Uterus (tissue), 4 donors: ENCODE measurements at places on chromosomes 13 and 19.
A peak's percentile ranks its signal among the peaks of the same experiment; 100 is the strongest.

- no peak for DNase-seq
Measured at GRCh38 chr13:44363631-44364344, 9.8 kb upstream of the SERP2 start.

DNA sequence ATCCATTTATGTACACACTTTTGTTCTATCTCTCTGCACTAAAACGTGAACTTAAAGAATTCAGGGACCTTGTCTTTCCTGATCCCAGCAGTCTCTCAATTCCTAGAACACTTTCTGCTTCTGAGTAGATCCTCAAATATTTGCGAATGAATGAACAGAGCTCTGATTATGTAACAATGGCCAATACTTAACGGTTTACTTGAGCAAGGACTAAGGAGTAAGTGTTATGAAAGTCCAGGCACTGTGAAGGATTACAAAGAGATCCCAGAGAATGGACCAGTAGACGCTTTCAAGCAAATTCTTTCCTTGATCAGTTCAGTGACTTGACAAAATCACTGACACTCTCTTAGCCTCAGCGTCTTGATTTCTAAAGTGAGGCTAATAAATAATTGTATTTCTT is 514.5 kb upstream of the KLHL1 start:
- no peak for DNase-seq

- no peak for DNase-seq
Measured at GRCh38 chr19:45448887-45449299, 18.9 kb upstream of the FOSB start.

- DNase-seq = no peak
Measured at GRCh38 chr19:30487178-30487577, 115.0 kb downstream of the ZNF536 start.

GRCh38 chr19:40128991-40129390 is 38.2 kb upstream of the ZNF780A start:
- DNase-seq = no peak

DNA sequence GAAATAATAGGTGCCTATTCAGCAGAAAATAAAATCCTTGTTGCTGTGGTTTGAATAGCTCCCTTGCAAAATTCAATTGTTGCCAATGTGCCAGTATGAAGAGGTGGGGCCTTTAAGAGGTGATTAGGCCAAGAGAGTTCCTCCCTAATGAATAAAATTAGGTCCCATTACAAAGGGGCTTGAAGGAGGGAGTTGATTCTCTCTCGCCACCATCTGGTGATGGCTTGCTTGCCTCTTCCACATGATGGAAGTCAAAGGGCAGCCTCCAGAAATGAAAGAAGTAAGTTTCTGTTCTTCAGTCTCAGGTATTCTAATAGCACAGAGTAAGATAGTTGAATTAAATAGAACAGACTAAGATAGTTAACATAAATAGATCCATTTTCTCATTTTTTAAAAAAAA is 3.0 kb upstream of the EEF1AKMT1 start:
- DNase-seq = no peak

- peak; percentile 19 for DNase-seq
Measured at GRCh38 chr19:50909240-50910070, 1.7 kb downstream of the KLK4 start.

DNA sequence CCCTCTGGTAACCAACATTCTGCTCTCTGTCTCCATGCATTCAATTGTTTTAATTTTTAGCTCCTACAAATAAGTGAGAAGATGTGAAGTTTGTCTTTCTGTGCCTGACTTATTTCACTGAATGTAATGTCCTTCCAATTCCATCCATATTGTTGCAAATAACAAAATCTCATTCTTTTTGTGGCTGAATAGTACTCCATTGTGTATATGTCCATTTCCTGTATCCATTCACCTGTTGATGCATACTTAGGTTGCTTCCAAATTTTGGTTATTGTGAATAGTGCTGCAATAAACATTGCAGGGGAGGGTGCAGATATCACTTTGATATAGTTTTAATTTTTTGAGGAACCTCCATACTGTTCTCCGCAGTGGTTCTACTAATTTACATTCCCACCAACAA is 2.5 kb upstream of the ZNF284 start:
- DNase-seq = no peak

- no peak for DNase-seq
Measured at GRCh38 chr19:12655546-12655945, 11.0 kb downstream of the MAN2B1 start.

DNA sequence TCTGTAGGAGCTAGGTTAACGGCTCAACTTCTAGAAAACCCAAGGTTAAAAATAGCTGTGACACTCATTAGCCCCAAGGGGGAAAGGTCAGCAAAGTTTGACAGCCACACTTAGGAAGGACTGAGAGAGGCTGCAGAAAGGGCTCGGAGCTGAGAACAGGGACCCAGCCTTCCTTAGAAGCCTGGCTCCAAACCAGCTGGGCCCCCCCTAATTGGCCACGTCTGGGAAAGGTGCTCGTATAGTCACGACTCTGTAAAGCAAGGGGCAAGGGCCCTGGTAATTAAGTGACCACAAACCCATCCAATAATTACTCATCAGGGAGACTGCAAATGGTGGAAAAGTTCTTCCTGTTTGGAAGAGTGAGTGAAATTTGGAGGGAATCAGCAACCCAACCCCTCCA is 90.5 kb downstream of the RNASEH2B start:
- DNase-seq = no peak

DNA sequence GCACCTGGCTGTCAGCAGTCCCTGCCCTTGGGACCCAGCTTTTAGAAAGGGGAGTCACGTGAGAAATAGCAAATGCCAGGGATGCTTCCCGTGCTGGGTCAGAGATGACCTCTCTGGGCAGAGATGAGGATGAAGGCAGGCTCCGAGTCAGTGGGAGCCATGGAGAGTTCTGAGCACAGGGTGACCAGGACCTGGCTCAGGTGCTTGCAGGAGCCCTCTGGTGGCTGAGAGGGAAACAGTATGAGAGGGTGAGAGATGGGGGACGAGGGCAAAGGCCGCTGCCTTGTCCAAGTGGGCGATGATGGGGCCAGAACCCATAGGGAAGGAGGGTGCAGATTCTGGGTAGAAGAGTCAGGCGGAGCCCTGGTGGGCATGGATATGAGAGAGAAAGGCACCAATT is 15.8 kb downstream of the TMED1 start:
- no peak for DNase-seq

- DNase-seq = no peak
Measured at GRCh38 chr13:32407854-32408253, 20.1 kb downstream of the N4BP2L1 start.
